ENCODE measurements at places on chromosomes 12 and 14.

DNA sequence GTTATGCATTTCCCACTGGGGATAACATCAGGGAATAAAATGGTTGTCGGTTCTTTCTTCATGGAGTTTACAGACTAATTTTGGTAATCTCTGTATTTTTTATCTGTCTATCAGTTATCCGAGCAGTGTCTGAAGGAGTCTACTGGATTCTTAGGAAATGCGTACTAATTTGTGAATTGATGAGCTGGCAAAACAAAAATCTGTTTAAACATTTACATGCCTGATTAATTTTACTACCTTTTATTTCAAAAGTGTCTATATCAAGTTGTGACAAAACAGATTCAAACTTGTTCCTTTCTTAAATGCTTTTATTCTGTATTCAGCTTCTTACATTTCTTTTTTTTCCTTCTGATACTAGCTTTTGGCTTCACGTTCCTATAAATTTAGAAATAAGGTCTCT lies 4.4 kb downstream of the RIMKLB start:
- no peak for DNase-seq

GRCh38 chr12:4448943-4449850 lies 3.6 kb upstream of the FGF6 start:
- DNase-seq = no peak

GRCh38 chr12:117343296-117343695 lies 18.1 kb downstream of the NOS1 start:
- DNase-seq = no peak

DNA sequence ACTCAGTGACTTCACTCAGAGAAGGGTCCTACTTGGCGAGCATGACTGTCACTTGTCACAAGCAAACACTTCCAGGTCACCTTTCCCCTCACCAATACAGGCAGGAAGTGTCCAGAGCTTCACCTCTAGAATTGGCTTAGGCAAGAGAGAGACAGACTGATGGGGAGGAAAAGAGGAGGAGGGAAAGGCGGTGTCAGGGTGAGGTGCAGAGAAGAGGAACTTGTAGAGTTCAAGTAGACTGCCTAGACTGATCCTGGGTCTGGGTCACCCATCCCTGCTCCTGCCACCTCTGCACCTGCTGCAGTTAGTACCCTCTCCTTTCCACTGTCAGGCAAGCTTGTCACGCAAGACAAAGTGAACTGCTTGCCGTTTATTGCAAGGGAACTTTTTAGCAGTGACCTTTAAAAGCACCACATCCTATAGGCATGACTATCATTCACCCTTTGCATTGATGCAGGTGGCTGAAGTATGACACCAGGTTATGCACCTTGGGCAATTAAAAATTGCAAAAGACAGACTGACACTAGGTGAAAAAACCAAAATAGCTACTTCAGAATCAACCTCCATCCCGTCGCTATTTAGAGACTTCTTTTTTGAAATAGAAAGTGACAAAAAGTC lies 292.4 kb downstream of the SYT1 start:
- no peak for DNase-seq

- no peak for DNase-seq
These were observed 9.8 kb downstream of the FAM222A start for GRCh38 chr12:109723311-109723881.

DNA sequence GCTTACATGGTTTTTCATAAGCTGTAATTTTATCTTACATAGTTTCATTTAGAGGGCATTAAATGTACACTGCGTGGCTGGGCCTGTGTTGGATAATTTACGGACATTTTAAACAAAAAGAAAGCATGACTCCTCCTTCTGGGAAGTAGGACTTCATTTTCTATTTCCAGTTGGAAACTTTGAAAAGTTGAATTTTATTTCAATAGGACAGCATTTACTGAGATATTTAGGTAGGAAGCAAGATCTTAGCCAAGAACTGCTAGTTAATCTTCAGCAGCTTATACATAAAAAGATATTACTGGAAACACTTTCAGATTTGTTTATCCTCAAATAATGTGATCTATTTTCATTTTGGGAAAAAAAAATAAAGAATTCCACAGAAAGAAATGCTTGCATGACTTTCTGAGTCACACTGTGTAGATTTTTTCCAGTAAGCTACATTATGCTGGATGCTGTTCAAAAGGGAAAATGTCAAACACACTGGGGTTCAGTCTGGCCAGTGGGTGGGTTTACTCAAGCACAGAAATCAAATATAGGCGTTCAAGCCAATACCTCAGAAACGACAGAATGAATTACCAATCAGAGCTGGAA lies 239.4 kb upstream of the KRR1 start:
- peak; percentile 92 for DNase-seq

DNA sequence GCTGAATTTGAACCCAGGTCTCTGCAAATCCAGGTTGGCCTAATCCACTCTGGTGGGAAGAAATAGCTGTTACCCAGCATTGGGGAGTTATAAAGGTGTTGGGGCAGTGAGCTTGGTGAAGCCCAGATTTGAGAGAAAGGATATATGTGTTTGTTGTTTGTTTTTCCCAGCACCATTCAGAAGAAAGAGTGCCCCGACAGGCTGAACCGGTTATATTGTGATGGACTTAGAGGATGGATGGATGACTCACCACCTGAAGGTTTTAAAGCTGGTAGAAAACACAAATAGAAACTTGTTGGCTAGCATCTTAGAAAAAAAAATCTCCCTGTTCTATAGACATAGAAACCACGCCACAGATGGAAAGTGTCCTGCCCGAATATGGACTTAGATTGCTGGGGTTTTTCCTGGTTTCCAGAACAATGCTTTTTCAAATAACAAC lies 404.6 kb downstream of the MED13L start:
- DNase-seq = no peak

DNA sequence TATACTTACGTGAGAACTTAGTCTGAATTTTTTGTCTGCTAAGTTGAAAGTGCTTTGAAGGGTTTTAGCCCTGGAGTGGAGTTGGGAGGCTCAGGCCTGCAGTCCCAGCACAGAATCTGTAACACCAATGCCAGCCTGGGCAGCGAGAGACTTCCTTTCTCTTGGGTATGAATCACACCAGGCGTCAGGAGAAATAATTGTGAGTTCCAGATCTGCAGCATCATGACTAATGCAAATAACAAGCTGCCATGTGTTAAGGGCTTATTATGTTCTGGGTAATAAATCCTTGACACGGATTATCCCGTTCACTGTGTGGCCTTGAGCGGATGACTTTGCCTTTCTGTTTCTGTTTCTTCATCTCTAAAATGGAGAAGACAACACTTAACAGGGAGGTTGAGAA lies 70.6 kb downstream of the B4GALNT3 start:
- DNase-seq = no peak

GRCh38 chr12:22313963-22314330 lies 20.6 kb downstream of the ST8SIA1 start:
- DNase-seq = no peak

DNA sequence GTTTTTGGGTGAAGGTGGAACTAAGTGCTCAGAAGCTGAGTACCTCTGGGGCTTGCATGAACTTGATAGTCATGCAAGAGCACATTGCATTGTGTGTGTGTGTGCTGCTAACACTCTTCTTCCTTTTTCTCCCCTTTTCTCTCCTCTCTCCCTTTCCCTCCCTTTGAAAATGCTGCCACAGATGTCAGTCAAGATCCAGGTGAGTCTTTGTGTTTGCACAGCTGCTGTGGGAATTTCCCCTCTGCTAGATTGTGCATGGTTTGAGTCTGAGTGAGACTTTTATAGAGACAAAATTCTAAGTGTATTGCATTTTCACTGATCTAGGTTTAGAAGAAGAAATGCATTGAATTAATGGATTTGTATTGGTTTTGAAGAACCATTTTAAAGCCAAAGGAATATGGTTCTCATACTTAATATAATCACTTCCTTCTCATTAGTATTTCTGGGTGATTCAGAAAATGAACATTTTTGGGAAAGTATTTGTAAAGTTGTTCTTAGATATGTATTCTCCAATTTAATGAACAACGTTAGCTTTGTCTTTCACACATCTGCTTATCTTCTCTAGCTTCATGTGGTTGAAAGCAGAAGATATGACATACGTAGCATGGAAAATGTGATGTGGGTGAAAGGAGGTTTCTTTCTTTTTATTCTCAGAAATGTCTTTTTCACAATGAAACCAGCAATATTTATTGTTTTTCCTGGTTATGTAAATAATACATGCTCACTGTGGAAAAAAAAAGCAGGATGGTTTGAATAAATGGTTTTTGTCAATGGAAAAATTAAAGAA lies 108.5 kb downstream of the NRXN3 start:
- DNase-seq = no peak

- no peak for DNase-seq
These were observed 595 bp upstream of the KRT85 start for GRCh38 chr12:52367876-52368275.

DNA sequence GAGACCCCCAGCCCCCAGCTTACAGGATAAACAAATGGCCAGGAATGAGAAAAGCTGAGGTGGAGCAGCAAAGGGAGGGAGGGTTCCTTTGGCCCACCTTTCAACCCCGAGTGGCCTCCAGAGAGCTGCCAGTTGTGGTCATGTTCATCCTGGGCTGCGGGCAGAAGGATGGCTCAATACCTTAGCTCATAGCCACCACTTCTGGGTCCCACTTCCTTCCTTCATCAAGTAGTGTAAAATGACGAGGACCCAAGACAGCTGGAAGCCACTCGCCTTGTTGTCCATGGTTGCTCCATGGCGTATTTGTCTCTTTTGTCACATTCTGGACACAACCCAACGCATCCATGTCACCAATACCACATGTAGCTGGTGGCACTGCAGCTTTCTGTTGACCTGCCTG lies 24.2 kb downstream of the CRACR2A start:
- no peak for DNase-seq

DNA sequence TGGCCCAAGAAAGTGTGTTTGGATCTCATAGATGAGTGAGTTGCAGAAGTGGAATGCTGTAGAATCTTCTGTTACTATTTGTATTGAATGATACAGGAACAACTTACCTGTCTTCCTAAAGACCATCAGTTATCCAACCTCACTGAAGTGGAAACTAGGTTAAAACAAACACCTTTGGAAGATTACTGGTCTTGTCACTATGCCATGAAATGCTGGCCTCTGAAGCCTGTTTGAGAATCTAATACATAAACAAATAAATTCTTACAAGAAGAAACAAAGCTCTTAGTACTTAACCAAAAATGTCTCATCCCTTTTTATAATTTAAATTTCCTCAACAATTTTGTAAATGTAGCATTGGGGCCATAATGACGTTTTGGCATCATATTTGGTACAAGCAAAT lies 155.2 kb downstream of the FBXL14 start:
- DNase-seq = no peak

- no peak for DNase-seq
These were observed 11.4 kb upstream of the RNF34 start for GRCh38 chr12:121388421-121388981.

DNA sequence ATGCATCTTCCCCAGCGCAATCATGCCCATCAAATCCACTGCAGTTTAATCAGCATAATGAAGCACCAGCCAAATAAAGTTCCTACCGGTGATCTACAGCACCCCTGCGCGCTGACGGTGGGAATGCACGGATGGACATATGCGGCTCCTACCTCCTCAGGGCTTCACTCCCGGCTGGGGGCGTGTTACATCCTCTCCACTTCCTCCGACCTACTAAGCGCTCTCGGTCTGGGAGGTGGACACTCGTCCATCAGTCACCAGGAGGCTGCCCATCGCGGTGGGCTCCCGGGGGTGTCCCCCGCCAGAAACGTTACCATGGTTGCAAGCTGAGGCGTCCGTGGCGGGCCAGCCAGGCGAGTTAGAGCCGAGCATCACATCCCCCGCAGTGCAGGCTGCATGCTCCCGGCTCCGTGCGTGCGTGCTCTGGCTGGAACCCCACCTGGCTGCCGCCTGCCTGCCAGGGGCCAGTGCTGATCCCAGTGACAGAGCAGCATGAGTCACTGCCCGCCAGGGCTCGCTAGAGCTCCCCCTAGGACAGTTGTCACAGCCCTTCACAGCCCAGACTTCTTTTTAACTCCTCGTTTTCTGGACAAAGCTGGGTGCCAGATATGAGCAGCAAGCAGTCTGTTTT lies 73.0 kb downstream of the CIT start:
- peak; percentile 65 for DNase-seq

DNA sequence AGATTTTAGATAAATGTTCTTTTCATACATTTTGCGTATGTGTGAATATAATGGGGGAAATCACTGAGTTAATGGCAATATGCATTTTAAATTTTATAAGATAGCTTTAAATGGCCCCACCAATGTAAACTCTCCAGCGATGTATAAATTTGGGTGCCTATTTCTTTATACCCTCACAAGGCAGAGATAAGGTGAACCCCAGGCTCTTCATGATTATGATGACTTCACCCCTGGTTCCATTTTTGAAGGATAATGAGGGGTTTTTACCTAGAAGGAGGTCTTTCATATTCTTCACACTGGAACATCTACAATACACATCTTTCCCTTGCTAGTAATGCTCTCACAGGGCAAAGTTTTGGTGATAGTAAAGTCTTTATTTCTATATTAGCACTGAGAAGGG lies 35.2 kb downstream of the KLRG1 start:
- no peak for DNase-seq

DNA sequence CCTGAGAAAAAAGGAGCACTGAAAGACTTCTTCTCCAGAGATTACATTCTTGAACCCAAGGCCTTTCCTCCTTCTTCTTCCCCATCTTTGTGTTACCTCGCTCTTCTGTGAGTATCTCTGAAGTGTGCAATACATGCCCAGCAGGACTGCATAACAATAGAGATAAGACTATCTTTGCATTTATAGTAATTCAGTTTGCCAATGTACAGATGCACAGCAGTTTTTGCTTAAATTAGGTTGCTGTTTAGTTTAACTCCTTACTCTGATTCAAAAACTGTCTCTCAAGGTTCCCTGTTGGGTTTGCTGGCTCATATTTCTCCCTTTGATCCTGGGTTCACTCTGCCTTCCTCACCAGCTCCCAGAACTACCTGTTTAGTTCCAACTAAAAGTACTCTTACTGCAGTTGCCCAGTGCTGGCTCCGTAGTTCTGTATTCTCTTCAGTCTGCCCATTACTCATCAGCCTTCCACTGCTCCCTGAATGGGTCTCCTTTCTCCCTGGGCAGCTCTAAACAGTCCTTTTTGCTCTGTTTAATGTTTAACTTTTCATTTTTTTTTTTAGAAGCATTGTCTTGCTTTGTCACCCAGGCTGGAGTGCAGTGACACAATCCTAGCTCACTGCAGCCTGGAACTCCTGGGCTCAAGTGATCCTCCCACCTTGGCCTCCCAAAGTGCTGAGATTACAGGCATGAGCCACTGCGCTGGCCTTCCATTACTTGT lies 180.6 kb upstream of the CAND1 start:
- DNase-seq = no peak

- no peak for DNase-seq
These were observed 54.7 kb upstream of the CLMN start for GRCh38 chr14:95374239-95374997.

GRCh38 chr14:40221428-40221827 lies 789.2 kb upstream of the FBXO33 start:
- no peak for DNase-seq

DNA sequence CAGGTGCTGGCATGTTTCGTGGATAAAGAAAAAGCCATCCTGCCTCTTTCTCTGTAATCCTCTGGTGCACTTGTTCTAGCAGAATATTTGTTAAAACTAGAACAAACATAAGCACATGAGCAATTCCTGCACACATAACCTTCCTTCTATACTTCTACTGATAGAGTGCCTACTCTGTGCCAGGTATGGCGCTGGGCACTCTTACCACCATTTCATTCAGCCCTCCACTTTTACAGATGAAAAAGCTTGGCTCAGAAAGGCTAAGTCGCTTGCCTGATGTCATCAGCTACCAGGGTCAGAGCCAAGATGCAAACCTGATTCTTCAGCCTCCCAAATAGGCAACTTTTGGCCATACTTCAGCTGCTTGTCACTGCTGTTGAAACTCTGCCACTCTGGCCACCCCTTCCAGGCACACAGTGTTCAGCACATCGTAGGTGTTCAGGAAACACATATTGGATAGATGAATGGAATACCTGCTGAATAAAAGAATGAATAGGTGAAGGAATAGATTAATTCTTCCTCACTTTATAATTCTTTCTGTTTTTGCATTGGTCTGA lies 10.0 kb upstream of the C14orf132 start:
- DNase-seq = no peak

Data from fibroblast of gingiva (primary cell).